ENCODE measurements at places on chromosomes 5 and 9.
A peak's percentile ranks its signal among the peaks of the same experiment; 100 is the strongest.

DNA sequence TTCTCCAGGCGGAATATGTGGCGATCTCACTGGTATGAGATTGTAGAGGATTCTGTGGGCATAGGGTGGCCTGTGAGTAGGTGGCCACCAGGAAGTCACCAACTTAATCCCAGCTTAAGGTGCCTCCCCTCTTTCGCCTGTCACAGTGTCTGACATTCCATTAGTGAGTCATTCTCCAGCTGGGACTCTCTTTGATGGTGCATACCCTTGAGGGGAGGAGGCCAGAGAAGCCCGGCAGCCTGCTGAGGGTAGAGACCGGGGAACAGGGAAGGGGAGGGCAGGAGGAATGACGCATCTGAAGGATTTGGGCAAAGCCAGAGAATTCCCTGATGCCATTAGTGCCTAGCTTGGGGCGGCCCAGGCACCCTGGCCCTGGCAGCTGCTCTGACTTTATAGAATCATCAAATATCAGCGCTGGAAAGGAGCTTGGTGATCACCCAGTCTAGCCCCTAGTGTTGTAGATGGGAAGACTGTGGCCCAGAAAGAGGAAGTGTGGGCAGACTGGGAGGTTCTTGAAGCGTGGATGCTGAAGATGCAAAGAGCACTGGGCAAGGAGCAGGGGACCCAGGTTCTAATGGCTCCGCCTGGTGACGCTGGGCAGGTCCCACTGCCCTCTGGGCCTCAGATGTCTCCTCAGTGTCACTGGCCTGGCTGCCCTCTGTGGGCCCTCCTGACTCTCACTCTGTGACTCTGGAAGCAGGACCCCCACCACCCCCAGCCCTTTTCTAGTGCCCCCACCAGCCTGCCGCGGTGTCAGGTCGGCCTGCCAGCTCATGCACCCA, 41.4 kb downstream of the DAB2IP start:
- no peak for DNase-seq

GRCh38 chr5:60183881-60184280, 290.4 kb upstream of the PDE4D start:
- no peak for DNase-seq

DNA sequence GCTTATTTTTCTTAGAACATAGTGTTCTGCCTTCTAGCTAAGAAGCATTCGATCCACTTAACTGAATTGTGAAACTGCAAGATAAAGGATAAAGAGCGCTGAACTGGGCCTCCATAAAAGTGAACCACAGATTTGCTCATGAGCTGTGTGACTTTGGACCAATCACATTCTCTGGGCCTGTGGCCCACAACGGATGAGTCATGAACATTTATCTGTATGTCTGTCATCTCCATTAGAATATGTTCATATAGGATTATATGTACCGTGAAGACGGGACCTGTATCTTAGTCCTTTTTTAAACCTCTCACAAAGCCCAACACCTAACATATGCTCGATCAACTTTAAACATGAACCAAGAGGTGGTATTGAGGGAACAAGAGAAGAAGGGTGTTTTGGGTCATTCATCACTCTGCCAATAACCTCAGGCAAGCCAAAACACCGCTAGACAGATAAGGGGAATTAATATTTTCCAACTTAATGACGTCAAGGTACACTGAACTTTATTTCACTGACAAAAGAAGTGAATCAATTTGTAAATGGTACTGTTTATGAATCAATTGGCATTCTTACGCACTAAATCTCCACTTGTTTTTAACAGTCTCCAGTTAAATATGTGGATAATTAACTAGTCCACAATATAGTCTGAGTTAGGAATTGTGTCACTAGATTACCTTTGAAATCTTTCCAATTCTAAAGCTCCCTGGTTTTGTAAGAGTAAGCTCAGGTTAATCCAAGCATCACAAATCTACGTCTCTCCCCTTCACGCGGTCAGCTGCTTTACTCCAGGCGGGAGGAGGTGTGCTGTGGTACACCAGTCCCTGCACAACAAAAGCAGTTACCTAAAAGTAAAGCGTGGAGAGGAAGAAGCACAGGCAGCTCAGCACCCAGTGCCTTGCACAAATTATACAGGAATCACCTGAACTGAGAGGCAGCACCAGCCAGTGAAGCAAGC, 1.6 kb downstream of the TMEM245 start:
- peak; percentile 27 for DNase-seq

DNA sequence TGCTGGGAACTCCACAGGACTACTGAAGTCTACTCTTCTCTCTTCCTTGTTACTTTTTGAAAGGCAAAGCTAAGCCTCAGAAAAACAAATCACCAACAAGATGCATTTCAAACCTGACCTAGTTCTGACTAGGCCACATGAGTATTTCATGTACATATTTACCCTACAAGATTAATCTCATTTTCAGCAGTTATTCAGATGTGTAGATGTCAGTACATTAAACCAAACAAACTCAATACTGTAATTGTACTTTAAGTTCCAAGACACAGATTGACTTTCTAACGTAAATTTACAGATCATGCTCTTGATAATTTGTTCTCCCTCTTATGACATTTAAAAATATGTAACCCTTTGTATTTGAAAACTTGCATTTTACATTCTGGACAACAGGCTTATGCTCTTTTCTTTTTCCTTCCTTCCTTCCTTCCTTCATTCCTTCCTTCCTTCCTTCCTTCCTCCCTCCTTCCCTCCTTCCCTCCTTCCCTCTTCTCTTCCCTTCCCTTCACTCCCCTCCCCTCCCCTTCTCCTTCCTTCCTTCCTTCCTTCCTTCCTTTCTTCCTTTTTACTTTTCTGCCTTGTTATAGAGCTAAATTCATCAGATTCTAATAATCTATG, 1653.4 kb downstream of the EFNA5 start:
- DNase-seq, result peak; percentile 1

DNA sequence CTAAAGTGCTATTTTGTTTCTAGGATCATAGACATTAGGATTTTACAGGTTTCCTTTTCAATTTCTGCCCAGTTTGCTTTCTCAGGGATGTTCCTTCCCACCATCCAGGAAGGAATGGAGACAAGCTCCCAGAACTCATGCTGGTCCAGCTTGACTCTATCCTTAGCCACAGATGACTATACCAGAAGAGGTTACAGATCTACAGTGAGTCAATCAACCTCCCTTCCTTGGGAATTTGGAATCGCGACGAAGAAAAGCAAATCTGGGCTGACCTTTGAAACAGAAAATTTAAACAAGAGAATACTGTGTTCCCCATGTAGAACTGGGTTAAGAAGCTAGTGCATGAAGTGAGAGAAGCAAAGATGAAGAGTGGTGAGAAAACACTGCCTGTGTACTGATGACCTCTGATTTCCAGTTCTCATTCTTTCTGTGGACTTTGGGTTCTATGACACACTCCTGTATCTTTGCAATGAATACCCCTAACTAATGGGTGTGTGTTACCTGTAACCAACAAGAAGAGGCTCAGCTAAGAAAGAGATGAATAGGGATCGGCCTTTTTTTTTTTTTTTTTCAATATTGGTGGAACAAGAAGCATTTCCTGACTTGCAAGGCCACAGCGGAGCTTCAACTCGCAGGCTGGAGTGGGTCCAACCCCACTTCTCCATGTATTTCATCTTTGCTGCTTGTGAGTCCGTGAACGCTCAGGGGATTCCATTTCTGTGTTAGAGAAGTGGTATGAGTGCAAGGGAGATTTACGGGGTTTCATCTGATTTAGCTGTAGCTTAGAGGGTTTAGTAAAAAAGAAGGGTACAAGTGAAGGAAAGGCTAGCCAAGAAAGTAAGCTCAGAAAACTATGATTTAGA, 563.9 kb upstream of the CLINT1 start:
- no peak for DNase-seq

- DNase-seq, result no peak
These were observed 694 bp upstream of the REEP2 start for GRCh38 chr5:138438003-138438723.
